Right hindlimb (tissue), 1 donor: ENCODE measurements at places on chromosomes 6 and 20.

GRCh38 chr6:122495612-122496011 is 24.0 kb upstream of the SERINC1 start:
- no peak for DNase-seq

DNA sequence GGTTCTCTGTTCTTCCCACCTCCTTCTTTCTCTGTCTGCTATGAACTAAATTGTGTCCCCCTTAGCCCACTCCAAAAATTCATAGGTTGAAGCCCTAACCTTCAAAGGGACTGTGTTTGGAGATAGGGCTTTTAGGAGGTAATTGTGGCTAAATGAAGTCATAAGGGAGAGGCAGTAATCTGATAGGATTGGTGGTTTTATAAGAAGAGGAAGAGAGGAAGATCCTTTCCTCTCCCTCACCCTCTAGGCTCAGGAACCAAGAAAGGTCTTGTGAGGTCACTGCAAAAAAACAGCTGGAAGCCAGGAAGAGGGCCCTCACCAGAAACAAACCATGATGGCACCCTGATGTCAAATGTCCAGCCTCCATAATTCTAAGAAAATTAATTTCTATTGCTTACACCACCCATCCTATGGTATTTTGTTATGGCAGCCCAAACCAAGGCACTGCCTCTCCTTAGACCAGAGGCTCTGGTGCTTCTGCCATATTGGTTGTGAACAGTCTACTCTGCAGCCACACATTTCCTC is 135.1 kb upstream of the COL21A1 start:
- no peak for DNase-seq

DNA sequence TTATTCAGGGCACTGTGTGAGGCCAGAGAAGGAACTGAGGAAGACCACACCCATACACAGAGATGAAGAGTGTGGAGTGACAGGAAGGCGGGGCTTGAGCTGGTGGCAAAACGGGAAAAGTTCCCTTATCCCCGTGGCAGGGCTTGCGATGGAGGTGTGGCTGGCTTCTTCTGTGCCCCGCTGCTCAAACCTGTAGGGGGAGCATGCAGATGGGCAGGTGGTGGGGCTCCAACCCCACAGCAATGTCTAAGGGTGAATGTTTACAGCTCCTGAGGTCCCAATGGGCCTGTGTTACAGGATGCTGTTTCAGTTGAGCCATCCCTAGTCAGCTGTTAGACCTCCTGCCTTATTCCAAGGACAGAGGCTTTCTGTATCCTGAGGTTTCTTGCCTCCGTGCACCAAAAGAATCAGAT is 105.9 kb downstream of the LY86 start:
- DNase-seq: no peak

- DNase-seq: no peak
Observed at GRCh38 chr6:72579865-72580264, 42.0 kb upstream of the KCNQ5 start.

GRCh38 chr6:53530346-53530745 is 14.6 kb downstream of the GCLC start:
- DNase-seq: no peak

GRCh38 chr6:17474289-17474688 is 80.9 kb downstream of the CAP2 start:
- DNase-seq: no peak

- DNase-seq: no peak
Observed at GRCh38 chr20:31572042-31572700, 32.9 kb upstream of the ID1 start.

GRCh38 chr20:34473262-34473883 is 42.8 kb upstream of the DYNLRB1 start:
- peak; percentile 40 for DNase-seq

GRCh38 chr20:15890407-15890982 is 682.8 kb downstream of the KIF16B start:
- no peak for DNase-seq

DNA sequence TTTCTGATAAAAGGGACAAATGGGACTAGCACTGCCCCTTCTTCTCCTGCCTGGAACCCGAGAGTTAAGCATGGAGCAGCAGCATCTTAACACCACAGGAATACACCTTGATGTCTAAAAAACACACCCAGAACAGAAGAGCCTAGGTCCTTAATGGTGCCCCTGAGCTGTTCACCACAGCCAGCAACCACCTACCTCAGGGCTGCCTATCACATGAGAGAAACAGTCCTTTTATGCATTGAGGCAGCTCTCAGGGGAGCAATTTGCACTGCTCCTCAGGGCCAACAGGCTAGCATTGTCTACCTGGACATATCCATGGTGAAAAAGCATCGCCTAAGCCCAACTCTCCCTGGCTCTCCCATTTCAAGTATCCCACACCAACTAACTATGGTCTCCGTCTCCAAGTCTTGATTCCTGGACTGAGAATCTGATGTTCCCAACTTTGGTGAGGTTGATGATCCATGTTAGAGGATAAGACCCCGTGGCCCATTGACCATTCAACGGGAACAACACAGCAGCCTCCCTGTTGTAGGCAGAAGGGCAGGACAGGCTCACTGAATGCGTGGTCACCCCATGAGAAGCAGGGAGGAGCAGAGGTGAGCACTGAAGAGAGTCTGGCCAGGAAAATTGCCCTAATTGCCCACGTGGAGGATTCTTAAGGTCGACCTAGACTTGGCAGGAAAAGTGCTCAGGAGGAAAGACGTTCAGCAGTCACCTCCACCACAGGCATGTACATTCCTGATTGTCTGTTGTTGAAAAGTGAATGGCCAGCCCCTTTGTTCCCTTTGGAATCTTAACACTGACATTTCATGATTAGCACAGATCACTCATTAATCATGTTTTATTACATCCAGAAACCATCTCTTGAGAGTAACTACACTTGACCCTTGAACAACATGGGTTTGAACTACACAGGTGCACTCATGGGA is 4.2 kb upstream of the APMAP start:
- DNase-seq: no peak

GRCh38 chr20:56626367-56627121 is 2.6 kb upstream of the TFAP2C start:
- no peak for DNase-seq
